ENCODE measurements at places on chromosomes 16 and 17.

- no peak for DNase-seq
These were observed 162.7 kb upstream of the CDC42EP4 start for GRCh38 chr17:73474370-73474988.

GRCh38 chr17:57931488-57932137, 23.6 kb downstream of the CUEDC1 start:
- no peak for DNase-seq

DNA sequence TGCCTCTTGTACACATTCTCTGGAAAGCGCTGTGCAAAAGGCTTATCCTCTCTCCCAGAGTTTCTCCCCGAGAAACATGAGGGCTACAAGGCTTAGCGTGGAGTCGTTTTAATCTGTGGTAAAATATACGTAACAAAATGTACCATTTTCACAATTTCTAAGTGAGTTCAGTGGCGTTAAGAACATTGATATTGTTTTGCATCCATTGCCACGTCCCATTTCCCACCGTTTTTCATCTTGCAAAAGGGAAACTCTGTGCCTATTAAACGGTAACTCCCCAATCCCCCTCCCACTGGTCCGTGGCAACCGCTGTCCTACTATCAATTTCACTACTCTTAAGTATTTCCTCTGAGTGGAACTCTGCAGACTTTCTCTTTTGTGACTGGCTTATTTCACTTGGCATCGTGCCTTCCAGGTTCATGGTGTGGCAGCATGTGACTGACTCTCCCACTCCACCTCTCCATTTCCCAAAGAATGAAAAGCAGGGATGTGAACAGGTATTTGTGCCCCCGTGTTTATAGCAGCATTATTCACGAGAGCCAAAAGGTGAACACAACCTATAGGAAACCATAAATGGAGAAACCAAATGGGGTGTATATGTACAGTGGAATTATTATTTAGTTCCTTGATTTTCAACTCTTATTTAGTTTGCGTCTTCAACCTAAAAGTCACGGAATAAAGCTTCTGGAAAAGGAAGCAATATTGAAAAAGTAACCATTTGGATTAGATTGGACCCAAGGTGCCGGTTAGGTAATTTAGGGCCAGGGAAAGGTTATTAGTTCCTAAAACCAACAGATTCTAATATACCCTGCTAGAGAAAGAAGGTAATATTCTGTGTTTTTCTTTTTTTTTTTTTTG, 1.1 kb upstream of the USP32 start:
- peak; percentile 39 for DNase-seq

GRCh38 chr16:24208710-24209109, 47.4 kb upstream of the CACNG3 start:
- DNase-seq, result peak; percentile 95

- DNase-seq, result no peak
These were observed 9.3 kb downstream of the CENPX start for GRCh38 chr17:82013341-82013740.

DNA sequence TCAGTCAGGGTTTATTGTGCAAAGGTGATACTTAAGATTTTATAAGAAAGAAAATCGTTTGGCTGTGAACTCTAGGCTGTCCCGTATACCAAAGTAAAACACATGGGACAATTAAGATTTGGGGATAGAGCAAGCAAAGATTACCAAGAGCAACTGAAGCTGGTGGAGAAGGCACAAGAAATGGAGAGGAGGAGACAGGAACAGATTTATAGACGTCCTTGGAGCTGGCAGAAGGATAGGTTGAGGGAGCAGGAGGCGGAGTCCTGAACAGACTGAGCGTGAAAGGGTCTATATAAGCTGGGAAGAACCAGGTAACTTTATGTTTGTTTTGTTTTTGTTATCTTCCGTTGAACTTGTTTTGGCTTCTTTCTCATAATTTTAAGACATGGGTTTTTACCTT, 3.8 kb downstream of the TNRC6C start:
- DNase-seq, result no peak
